ENCODE measurements at places on chromosomes 1 and 21.

DNA sequence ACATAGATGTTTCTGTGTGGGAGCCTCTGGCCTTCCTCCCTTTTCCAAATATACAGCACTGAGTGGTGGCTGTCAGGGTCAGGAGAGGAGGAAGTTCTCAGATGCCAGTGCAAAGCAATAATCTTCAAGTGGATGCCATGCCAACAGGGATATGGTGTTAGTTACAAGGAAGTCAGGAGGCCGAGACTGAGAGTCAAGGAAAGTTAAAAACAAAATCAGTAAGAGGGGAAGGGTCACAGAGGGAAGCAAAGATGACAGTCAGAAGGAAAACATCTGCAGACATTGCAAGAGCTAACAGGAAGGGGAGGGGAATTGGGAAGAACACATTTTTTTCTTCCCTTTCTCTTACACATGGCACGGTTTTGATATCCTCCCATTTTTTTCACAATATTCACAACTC, 691.4 kb downstream of the ADGRL2 start:
- DNase-seq = no peak

DNA sequence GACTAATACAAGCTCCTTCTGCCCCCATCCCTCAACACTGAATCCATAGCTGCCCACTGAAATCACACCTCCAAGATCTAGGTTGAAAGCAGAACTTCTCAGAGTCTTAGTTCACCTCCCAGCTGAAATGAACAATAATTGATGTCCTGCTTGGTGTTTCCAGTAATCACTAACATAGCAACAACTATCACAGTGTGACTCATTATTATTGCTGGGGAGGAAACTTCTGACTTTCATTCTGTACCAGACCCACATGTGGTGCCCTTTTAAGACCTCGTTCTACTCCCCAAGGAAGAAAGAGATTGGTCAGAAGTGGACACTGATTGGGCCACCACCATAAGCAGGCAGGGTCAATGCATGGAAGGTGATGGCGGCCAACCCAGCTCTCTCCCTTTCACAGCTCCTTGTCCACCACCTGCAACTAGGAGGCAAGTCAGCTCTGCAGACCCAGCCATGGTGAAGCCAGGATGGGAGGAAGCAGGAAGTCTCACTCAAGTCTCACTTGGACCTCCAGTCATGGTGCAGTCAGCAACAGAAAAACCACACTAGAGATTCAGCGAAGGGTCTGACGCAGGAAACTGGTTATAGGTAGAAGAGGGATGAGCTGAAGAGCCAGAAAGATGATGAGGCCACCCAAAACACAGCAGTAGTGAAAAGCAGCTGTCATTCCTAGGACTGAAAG, 720.2 kb downstream of the PTPRU start:
- DNase-seq = no peak

DNA sequence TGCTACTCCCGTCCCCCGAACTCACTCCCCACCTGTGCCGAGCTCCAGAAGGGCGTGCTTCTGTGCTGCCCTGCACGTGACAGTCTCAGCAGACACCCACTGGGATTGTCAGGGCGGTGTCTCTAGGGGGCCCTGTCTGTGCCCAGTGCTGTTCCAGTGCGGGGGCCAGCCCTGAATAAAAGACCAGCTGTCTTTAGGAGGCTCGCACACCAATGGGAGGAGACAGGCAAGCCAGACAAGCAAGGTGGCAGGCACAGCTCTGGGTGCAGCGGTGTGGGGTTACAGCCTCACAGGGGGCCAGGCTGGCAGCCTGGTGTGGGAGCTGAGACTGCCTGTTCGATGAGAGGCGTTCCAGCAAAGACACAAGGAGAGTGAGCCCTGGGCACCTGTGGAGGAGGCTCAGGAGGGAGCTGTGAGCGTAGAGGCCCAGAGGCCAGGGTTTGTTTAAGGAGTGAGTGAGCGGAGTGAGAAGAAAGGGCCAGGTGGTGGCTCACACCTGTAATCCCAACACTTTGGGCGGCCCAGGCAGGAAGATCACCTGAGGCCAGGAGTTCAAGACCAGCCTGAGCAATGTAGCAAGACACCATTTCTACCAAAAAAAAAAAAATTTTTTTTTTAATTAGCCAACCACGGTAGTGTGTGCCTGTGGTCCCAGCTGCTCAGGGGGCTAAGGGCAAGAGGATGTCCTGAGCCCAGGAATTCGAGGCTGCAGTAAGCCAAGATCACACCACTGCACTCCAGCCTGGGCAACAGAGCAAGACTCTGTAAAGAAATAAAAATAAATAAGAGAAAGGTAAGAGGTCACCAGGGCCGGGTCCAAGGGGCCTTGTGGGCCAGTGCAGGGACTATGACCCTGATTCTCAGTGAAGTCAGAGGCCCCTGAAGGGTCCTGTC, 48.2 kb upstream of the ARHGEF16 start:
- DNase-seq = peak; percentile 46

- DNase-seq = peak; percentile 50
Observed at GRCh38 chr21:45892916-45893739, 88.4 kb upstream of the COL6A1 start.

GRCh38 chr21:36323032-36323431, 3.0 kb downstream of the MORC3 start:
- DNase-seq = peak; percentile 62

GRCh38 chr1:85321237-85321964, 45.0 kb upstream of the BCL10 start:
- DNase-seq = no peak

- no peak for DNase-seq
Observed at GRCh38 chr1:15347182-15347581, 62.5 kb upstream of the EFHD2 start.

DNA sequence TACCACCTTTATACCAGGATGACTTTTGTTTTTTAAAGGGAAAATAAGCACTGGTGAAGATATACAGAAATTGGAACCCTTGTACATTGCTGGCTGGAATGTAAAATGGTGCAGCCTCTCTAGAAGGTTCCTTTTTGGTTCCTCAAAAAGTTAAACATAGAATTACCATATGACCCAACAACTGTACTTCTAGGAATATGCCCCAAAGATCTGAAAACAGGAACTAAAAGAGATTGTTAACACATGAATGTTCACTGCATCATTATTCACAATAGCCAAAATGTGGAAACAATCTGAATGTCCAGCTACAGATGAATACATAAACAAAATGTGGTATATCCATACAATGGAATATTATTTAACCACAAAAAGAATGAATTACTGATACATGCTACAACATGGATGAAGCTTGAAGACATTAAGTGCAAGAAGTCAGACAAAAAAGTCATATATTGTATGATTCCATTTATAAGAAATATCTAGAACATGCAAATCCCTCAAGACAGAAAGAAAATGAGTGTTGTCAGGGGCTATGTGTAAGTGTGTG, 84.9 kb upstream of the DMRTA2 start:
- DNase-seq = no peak

- DNase-seq = no peak
Observed at GRCh38 chr21:42680429-42680828, 27.0 kb downstream of the PDE9A start.

- no peak for DNase-seq
Observed at GRCh38 chr1:54384918-54385726, 21.1 kb downstream of the SSBP3 start.

DNA sequence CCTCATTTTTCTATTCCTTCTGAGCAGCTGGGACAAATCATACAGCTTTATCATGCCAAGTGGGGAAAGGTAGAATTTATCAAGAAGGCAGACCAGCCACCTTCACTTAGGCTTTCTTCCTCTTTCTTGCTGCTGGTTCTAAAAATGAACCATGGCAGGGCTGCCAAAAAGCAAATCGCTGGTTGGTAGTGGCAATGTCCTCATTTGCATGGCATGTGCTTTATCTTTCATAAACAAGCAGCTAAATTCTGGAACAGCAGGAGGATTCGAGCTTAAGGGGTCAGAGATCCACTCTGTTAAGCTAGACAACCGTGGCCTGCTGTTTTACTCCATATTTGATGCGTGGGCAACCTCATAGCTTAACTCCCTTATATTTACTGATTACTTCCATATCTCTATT, 91.3 kb downstream of the RPE65 start:
- no peak for DNase-seq

DNA sequence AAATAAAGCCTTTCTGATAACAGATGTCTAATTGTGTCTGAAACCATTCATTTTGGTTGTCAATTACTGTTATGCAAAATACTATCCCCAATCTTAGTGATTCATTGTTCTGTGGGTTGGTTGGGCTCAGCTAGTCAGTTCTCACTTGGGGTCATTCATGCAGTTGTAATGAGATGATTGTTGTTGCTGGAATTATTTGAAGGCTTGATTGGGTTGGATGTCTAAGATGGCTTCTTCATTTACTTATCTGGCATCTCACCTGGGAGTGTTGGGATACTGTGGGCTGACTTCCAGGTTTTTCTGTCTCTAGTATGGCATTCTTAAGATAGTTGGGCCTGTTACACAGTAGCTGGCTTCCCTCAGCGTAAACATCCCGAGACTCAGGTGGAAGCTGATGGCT, 217.8 kb upstream of the B3GALT2 start:
- peak; percentile 18 for DNase-seq

DNA sequence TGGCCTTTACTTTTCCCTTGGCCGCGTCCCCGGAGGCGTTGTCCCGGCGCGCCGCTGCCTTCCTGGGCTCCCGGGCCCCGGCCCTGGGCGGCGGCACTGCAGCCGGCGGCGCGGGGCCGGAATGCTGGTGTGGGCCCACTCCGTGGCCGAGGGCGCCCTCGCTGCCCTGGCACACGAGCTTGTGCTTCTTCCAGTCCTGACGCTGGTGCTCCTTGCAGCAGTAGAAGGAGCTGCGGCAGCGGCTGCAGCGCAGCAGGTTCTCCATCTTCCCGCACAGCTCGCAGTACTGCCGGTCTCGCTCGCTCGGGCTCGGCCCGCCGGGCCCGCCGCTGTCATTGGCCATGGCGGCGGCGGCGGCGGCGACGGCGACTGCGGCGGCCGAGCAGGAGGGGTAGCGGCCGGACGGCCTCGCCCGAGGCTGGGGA, 529 bp downstream of the EGLN1 start:
- DNase-seq = peak; percentile 78

GRCh38 chr1:215185067-215185620, 102.6 kb downstream of the KCNK2 start:
- DNase-seq = no peak

Measured in NCI-H69 (cell line).